ENCODE measurements at places on chromosomes 16 and 17.

- no peak for DNase-seq
Measured at GRCh38 chr16:54370278-54371040, 83.9 kb upstream of the IRX3 start.

DNA sequence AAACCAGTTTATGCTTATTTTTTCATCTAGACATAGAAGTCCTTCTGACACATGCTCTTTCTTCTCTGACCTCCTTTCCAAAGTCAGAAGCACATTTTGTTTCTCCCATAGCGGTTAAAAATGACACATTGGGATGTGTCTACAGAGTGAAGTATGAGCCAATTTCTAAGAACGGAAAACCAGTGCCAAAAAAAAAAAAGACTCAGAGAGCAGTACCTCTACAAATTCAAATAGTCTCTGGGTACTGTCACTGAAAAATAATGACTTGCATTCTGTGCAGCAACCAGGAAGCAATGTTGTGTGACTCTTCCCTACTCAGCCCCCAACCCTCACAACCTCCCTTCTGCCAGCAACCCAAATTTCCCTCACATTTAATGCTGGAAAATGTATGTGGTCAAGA is 145.5 kb upstream of the PMFBP1 start:
- no peak for DNase-seq

DNA sequence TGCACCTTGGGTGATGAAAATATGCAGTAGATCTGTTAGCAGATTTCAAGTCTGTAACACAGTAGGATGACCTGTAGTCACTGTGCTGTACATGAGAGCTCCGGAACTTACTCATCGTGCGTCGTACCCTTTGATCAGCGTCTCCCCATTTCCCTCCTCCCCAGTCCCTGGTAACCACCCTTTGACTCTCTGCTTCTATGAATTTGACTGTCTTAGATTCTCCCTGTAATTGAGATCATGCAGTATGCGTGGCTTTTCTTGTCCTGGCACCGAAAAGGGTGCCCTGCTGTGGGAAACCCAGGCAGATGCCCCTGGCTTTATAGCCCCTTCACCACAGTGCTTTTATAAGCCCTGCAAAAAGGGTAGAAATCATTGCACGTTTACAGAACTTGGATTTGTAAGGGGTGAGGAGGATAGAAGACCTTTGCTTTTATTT is 20.5 kb downstream of the CLEC16A start:
- DNase-seq: peak; percentile 59

DNA sequence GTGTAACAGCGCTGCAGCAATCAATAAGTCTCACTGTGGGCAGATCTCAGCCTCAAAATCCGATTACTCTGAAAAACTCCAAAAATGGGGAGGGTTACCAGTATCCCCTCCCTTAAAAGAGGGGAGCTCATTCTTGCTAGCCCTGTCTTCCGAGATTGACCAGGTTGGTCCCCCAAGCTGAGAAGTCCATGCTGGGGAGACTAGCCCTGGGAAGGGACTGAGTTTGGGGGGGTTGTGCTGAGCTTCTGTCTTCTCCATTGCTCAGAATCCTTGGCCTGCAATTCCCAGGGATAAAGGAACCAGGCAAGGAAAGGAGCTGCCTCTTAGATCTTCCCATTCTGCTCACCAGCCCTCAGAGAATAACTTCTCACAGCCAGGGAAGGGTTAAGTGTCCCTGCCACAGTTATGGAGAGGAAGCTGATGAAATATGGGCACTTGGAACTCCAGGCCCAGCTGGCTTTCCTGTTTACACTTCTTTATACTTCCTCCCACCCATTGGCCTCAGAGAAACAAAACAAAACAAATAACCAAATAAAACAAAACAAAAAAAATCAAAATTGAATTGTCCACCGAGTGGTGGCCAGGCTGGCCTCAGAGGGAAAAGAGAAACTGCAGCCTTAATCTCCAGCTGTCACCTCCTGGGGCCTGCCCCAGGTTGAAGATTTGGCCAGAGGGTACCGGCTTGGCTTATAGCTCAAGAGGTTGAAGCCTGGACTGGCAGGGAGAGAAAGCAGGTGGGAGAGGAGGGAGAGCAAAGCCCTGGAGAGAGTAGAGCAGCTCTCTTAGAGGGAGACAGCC is 2.6 kb downstream of the HOXB3 start:
- no peak for DNase-seq

- no peak for DNase-seq
Measured at GRCh38 chr16:30924913-30925631, 1.7 kb downstream of the FBXL19 start.

GRCh38 chr16:72142476-72142875 is 29.5 kb downstream of the PMFBP1 start:
- DNase-seq: no peak

DNA sequence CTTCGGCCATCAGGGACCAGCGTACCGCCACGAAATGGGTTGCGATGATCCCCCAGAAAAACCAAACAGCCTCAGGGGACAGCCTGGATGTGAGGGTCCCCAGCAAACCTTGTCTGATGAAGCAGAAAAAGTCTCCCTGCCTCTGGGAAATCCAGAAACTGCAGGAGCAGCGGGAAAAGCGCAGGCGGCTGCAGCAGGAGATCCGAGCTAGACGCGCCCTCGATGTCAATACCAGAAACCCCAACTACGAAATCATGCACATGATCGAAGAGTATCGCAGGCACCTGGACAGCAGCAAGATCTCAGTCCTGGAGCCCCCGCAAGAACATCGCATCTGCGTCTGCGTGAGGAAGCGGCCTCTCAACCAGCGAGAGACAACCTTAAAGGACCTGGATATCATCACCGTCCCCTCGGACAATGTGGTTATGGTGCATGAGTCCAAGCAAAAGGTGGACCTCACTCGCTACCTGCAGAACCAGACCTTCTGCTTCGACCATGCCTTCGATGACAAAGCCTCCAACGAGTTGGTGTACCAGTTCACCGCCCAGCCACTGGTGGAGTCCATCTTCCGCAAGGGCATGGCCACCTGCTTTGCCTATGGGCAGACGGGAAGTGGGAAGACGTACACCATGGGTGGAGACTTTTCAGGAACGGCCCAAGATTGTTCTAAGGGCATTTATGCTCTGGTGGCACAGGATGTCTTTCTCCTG is 769 bp downstream of the KIF2B start:
- DNase-seq: no peak

DNA sequence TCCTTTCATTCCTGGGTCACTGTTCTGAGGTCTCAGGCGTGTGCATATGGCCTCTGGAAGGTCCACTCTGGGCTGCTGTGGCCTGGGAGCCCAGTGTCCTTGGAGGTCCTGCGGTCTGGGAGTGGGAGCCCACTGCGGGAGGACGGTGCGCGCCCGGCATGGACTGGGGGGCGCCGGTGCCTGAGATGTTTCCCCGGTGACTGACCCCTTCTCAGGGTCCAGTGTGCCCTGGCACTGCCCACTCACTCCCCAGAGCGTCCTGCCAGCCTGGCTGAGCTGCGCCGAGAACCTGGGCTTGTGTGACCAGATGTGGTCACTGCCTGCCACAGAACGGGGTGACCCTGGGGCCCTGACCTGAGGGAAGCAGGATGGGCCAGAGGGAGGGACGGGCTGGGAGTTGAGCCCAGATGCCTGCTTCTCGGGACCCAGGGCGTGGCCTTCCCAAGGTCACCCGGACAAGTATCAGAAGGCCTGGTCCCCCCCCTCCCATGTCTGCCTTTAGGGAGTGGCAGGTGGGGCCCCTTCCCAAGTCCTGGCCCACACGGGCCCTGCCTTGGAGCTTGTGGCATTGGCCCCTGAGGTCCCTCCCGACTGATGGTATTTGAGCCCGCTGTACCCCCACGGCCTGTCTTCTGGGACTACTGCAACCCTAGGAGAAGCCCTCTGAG is 1.1 kb upstream of the RHBDL1 start:
- no peak for DNase-seq

DNA sequence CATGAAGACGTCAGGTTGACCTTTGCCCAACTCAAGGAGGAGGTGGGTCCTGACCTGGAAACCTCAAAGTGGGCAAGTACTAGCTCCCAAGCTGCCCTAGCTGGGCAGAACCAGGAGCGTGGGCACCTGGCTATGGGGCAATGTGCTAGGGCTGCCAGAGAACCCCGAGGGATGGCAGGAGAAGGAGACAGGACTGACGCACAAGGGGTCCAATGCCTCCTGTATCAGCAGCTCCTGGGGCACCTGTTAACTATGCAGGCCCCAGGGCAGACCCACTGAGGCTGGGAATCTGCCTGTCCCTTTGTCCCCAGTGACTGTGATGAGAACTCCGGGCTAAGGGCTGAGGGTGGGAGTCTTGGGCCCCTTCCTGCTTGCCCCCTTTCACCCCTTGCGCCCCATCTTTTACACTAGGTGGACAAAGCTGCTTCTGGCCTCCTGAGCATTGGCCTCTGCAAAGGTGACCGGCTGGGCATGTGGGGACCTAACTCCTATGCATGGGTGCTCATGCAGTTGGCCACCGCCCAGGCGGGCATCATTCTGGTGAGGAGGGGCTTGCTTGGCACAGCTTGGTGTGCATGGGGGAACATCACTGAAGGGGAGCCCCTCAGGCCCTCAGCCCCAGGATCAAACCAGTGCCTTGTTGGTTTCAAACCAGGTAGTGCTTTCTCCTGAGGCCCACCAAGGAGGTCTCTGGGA is 7.7 kb downstream of the CHAD start:
- DNase-seq: no peak

DNA sequence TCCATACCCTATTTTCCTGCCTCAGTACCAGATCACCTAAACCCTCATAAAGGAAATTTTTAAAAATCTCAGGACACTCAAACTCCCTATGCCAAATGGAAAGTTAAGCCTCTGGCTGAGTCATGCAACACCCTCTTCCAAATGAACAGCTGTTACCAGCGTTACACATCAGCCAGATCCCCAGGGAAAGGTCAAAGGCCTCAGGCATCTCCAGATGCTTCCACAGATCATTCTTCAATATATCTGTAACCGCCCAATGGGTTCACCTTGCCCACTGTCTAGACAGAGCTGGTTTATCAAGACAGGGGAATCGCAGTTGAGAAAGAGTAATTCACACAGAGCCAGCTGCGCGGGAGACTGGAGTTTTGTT is 29.1 kb upstream of the SHCBP1 start:
- no peak for DNase-seq

DNA sequence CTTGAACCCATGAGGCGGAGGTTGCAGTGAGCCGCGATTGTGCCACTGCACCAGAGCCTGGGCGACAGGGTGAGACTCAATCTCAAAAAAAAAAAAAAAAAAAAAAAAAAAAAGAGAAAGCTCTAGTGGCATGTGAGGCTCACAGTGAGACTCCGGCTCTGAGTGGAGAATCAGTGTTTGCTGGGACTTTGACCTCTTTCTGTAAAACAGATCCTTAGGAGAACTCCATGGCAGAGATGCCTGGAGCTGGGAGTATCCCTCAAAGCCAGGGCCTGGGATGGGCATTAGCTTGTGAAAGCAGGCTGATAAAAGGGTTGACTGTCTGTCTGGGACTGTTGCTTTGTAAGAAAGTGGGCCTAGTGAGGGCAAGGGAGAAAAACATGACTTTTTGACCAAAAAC is 46.4 kb downstream of the ZNF207 start:
- no peak for DNase-seq

DNA sequence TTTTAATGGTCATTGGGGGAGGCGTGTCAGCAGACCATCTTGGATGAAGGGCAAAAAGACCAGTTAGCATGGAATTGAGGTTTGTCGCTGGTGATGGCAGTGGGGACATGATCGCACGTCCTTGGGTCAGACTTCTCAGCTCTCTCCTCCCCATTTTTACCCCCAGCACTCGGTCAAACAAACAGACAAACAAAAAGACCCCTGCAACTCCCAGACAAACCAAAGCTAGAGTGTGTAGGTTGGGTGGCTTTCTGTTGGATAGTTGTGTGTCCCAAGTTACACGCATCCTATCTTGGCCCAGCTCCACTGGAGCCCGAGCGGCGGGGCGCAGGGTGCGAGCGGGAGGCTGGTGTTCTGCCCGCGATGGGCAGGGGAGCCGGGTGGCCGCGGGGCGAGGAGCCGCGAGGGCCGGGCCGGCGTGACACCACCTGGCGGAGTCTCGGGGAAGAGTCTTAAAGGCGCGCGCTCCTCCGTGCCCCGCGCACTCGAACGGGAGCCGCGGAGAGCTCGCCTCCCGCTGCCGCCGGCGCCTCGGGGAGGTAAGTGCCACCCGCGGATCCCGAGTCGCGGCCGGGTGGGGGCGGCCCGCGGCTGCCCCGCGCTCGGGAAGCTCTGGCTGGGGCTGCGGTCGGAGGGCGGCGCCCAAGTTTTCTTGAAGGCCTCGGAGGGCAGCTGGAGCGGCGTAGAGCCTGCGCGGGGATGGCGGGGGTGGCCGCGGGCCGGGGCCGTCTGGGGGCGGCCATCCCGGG is 18.5 kb upstream of the NTN1 start:
- no peak for DNase-seq

DNA sequence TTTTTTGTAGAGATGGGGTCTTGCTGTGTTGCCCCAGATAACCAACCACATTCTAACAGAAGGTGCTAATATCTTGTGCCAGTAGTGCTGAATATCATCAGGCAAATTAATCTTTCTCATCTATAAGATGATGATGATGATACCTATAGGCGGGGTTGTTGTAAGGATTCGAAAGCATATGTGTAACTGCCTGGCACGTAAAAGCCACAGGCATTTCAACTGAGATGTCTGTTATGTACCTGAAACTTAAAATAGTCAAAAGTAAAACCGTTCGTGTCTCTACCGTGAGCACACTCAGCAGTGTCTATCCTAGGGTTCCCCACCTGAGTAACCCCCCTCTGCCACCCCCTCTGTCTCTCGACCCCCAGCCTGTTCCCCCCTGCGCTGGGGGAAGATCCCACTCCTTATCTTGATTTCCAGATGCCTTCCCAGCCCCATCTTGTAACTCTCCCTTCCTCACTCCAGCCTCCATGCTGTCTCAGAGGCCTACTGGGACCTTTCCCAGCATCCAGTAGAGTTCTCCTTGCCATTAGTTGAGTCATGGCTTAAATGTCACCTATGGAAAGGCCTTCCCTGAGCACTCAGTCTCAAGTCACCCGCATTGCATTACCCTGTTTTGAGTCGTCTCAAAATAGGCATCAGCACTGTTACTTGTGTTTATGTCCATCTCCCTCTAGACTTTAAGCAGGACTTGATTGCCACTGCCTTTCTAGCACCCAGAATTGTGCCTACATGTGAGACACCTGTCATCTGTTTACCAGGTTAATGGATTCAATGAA is 34.1 kb downstream of the CDRT15 start:
- DNase-seq: no peak

DNA sequence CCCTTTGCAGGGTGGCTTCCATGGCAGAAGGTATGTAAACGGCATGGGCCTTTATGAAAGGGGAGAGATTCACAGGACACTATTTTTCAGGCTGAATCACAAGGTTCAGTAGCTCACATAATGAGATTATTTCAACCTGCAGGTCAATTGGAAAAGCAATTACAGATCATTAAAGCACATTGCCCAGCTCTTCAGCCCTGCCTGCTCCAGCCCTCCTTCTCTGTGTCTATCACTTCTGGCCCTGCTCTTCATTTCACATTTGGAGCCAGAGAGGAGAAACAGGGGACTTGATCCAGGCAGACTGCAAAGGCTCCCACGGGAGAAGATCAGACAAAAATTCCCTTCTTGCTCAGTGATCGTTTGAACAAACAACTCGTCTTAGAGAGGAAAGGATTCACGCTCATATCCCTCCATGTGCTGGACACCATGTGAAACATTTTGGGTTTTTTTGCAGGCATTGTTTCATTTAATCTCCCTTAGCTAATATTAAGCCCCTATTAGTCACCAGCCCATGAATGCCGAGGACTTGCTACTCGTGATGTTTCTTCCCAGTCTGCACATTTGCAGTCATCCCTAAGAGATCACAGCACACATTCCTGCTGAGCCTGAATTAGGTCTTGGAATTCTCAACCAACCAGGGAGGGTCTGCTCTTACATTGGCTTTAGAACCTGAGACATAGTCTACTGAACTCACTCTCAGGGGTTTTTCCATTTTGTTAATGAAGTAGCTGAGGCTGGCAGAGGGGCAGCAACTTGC is 443.9 kb upstream of the CCL2 start:
- no peak for DNase-seq

All from activated CD4-positive, alpha-beta T cell treated with anti-CD3 and anti-CD28 coated beads, Interleukin-2, amount 50 U/mL, for 24 hours (primary cell).